ENCODE measurements at places on chromosomes 7 and 10.
A peak's percentile ranks its signal among the peaks of the same experiment; 100 is the strongest.

DNA sequence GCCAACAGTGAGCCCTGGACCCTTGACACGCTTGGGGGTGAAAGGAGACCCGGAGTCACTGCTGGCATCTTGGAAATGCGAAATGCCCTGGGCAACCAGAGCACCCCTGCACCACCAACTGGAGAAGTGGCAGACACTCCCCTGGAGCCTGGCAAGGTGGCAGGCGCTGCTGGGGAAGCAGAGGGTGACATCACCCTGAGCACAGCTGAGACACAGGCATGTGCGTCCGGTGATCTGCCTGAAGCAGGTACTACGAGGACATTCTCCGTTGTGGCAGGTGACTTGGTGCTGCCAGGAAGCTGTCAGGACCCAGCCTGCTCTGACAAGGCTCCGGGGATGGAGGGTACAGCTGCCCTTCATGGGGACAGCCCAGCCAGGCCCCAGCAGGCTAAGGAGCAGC, 98.5 kb downstream of the TACC2 start:
- DNase-seq, result no peak

DNA sequence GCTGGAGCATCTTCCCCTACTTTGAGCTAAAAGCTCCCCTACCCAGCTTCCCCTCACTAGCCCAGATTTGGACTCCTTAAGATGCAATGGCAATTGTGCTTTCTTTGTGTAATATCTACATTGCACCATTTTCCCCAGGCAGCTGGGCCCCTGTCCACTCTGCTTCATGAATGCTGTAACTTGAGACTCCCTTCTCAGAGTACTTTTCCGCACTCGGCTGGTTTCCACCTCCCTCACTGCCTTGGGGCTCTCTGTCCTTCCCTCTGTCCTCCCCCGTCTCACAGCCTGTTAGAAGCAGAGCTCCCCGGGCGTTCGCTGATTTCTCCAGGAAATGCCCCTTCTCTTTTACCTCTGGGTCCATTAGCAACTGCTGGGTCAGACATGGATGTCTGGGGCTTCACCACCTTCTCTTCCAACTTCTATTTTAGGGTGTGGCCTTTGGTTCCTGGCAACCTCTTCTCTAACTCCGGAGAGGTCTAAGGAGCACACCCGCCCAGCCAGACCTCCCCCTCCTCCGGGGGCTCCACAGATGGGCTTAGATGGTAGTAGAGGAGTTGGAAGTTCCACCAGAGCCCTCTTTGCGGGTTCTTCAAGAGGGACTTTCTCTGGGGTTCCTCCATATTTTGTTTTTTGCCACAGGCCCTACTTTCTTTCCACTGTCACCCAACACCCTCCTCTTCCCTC, 2.9 kb upstream of the TMEM72 start:
- no peak for DNase-seq

- peak; percentile 17 for DNase-seq
Measured at GRCh38 chr7:140810830-140811556, 113.7 kb downstream of the BRAF start.

- no peak for DNase-seq
Measured at GRCh38 chr7:133652547-133652946, 399.7 kb downstream of the EXOC4 start.

DNA sequence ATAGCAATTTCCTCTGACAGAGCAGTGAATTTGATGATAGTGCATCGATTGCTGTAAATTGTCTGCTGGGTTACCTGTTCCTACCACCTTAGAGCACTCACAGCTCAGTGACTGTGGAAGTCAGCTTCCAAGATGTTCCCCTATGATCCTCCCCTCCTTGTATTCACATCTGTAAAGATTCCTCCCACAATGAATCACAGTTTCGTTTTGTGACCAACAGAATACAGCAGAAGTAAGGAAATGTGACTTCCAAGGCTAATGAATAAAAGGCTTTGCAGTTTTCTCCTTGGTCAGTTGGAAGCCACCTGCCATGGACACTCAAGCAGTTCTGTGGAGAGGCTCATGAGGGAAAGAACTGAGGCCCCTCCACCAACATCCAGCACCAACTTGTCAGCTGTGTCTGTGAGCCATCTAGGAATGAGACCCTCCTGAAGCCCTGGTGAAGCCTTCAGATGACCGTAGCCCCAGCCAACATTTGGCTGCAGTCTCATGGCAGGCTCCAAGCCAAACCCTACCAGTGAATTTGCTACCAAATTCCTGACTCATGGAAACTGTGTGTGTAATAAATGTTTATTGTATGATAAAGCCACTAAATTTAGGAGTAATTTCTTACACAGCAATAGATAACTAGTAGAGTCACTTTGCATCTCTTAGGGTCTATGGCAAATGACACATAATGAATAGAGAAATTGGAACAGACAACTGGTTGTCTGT, 309.5 kb upstream of the NPVF start:
- no peak for DNase-seq

GRCh38 chr10:12432402-12433189, 83.2 kb downstream of the CAMK1D start:
- no peak for DNase-seq

DNA sequence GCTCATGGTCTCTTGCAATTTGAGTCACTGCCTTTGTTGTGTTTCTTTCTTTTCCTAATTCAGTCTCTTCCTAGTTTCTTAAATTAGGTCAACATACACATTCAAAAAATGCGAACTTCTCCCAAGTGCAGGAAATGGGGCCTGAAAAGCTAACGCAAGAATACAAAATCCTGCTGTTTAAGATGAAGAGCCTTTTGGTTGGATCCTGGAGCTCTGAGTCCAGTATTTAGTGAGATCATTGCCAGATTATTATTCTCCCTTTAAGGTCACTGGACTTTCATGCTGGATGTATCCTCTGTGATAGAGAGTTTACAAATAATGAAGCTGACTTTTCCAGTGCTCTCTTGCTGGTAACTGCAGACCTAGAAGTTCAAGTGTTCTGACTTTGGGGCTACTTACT, 401.9 kb upstream of the MKI67 start:
- DNase-seq, result no peak

DNA sequence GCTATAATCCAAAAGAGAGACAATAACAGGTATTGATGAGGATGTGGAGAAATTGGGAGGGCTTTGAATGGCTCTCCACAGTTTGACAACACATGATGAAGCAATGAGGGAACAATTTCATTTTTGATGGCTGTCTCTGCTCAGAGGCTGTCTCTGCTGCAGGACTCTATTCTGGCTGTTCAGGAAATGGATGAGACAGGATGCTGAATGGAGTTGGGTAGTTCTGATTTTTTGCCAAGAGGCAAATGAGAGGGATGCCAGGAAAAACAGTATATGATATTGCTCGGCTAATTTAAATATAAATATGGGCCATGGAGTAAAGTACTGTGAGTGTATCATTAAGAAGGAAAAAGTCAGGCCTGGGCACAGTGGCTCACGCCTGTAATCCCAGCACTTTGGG, 16.8 kb downstream of the APBB1IP start:
- DNase-seq, result no peak

- DNase-seq, result peak; percentile 58
Measured at GRCh38 chr10:43407148-43407575, 1.8 kb downstream of the HNRNPF start.

- DNase-seq, result no peak
Measured at GRCh38 chr10:77421591-77421990, 216.0 kb downstream of the KCNMA1 start.

GRCh38 chr10:10313149-10313835, 704.4 kb upstream of the CELF2 start:
- no peak for DNase-seq

DNA sequence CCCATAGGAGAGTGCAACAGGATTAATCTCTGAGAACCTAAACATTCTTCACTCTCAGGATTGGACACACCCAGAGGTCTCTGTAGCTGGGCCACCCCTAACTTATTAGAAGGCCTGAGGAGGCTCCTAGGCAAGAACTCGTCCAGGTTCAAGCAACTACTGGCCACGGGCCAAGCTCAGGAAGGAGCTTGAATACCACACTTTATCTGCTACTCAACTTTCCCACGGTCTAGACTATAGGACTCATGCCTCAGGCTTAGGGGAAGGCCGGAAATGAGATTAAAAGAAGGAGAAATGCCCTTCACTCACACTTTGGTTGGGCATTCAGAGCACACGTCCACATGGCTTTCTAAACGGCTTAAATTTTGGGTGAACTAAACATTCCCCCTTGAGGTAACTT, 142.8 kb upstream of the PHYHIPL start:
- no peak for DNase-seq

DNA sequence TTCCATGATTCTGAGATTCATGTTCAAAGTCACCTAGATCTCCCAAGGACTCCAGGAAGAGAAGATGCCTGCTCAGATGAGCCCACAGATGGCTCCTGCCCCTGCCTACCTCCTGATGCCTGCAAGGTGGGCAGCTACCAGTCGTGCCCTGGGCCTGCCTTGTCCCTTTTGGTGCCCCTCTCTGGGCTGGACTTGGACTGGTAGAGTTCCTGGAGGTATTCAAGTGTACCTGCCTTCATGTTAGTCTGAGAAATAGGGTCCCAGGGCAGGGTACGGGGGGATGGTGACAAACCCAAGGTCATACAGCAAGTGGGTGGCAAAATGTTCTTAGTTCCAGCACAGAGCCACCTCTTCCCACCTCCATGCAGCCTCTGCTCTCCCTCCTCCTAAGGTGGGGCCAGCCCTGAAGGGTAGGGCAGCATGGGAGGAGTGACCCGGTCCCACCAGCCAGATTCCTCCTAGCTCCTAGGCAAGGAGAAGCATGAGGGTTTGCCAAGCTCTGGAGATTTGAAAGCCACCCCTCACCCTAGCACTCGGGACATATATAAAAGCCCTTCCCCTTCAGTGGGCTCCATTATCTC, 80.8 kb upstream of the UNC5B start:
- DNase-seq, result no peak

DNA sequence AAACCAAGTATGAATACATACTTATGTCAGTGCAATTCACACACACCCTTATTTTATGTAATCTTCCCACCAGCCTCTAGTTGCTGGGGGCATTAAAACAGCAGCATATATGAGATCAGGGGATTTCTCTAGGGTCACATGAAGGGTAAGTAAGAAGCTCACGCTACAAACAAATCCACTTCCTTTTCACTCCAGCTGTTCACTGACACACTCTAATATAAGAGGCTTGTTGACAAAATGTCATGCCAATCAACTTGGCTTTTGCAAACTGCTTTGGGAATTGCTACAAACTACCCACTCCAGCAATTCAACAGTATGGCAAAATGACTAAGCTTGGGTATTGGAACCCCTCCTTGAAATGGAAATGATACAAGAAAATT, 10.3 kb downstream of the FAM3C start:
- DNase-seq, result no peak

- DNase-seq, result no peak
Measured at GRCh38 chr7:112104120-112104519, 102.1 kb downstream of the DOCK4 start.

GRCh38 chr10:53521046-53521445, 748.5 kb upstream of the MBL2 start:
- no peak for DNase-seq

- DNase-seq, result peak; percentile 32
Measured at GRCh38 chr7:128937647-128938543, at the start of gene IRF5. Gene IRF5, plus strand, starts transcription at chr7:128937927. Its CDS starts 4,155 bp downstream, at chr7:128942082.

GRCh38 chr7:70838292-70838907, 293.5 kb upstream of the GALNT17 start:
- DNase-seq, result no peak

DNA sequence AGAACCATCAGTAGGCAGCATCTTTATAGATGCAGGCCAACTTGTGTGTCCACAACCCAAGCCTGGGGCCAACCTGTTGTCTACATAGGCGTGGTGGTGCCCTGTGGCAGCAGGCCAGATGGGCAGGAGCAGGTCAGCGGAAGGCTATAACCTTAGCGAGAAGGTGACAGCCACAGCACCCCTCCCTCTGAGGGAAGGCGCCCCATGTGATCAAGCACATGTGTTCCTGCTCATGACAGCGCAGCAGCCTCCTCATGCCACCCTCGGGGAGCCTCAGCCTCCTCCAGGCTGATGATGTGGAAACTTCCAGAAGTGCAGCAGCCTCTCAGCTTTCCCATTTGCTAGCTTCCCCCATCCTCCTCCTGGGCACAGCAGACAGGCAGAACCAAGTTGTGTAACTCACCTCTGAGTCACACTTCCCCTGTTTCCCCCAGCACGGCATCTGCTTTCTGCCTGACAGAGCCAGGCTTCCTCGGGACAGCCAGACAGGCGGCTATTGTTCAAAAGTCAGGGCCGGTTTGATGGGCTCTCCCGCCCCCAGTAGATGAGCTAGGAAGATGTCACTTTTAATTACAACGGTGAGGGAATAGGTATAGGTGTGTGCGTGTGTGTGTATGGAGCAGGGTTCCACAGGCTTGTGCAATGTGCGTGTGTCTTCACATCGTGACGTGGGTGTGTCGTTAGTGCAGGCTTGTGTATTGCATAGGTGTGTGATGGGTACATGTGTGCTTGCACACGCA, 312.0 kb upstream of the ZMIZ1 start:
- DNase-seq, result no peak

- no peak for DNase-seq
Measured at GRCh38 chr7:28919510-28919909, 38.6 kb downstream of the TRIL start.

DNA sequence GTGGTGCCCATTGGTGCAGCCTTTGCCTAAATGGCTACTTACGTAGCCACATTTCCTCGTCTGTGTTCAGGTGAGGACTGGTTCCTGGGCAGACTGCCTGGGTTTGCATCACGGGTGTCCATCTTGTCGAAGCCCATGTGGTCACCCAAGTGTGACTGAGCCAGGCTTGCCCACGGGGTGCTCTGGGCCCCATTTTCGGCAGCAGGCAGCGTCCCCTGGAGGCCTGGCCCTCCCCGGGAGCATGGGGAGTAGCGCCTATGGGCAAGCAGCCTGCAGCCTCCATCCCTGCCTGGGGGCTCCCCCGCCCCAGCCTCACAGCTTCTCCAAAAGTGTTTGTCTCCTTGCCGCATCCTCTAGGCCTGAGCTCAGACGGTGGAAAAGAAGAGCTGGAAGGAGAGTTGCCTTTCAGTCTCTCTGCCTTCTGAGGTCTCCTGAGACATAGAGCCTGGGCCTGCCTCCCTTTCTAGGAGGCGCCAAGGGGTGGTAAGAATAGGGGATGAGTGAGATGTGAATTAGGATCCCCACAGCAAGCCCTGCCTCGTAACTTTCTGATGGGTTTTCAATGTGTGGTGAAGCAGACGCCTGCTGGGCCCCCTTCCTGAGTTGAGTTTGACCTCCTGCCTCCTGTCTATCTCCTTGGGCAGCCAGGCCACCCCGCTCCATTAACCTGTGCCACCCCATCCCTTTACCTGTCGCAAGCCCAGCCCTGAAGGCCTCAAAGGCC, 42.7 kb downstream of the HTRA1 start:
- no peak for DNase-seq

- DNase-seq, result no peak
Measured at GRCh38 chr7:140611641-140612040, 29.0 kb downstream of the DENND2A start.

DNA sequence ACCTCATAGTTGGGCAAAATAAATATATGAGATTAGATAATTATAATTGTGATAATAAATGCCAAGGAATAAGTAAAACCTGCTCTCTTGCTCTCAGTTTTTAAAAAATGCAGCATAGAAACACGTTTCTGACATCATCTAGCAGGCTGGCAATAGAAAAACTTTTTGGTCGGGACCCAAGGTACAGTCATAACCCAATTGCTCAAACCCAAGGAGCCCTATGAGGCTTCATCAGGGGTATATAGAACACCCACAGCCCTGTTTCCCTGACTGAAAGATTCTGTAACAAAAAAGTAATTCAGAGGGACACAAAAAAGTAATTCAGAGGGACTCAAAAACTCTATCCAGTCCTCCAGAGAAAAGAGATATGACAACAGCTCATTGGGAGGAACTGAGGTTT, 3.8 kb downstream of the PDE1C start:
- no peak for DNase-seq

- DNase-seq, result no peak
Measured at GRCh38 chr10:118982366-118982765, 47.1 kb upstream of the NANOS1 start.
